CD4-positive, alpha-beta T cell (primary cell): ENCODE measurements at places on chromosomes 3 and 15.

DNA sequence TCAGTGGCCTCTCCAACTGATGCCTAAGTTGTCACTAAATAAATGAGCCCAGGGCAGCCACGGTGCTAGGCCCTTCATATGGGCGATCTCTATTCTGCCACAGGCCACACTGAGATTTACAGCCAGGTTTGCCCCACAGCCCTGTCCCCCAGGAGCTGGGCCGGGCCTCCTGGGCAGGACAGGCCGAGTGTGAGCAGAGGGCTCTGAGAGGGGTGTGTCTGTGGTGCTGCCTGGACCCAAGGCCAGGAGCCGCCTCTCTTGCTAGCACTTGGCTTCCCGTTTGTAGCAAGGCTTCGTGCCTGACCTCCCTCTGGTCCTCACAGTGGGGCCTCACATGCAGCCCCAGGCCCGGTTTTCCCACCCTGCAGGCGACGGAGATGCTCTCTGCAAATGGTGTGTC, 67.1 kb upstream of the SEC22A start:
- no peak for DNase-seq

DNA sequence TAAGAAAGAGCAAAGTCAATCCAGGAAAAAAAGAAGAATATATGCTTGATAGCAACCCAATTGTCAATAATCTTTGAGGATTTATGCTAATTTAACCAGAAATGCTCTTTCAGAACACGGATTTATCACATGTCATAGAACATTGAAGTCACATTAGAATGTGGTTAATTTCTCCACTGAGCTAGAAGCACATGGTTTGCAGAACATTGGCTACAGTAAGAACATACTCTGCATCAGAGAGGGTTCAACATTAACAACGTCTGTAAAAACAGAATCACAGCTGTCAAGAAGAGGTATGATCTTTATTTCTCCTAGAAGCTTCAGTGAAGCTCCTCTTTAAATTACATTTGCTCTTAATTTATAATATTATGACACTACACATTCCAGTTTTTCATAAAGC, 619.7 kb upstream of the AGTR1 start:
- no peak for DNase-seq

- DNase-seq: no peak
Measured at GRCh38 chr15:58472821-58473581, 41.2 kb downstream of the LIPC start.

GRCh38 chr3:96449346-96449745, 365.0 kb upstream of the EPHA6 start:
- no peak for DNase-seq

DNA sequence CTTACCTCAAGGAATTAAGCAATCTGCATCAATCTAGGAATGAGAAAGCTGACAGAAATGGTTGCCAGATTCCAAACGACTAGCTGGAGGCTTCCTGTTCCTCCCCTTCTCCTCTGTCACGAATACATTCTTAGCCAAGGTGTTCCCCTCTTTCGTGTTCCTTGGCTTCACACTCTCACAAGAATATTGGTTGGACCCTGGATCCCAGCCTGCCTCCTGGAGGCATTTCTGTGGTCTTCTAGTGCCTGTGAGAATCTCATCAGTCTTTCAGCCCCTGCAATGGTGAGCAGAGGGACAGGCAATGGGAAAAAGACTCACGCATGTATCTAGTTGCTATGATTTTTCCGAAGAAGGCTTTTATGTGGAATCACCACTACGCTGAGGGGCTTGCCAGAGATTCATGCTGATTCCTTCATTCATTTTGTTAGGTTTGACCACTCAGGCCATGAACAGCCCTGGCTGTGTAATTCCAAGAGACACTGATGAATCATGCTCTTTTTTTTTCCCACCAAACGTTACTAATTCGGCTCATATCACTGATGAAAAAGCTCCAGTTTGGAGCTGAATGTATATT, 1.6 kb upstream of the P3H2 start:
- no peak for DNase-seq
